ENCODE measurements at places on chromosomes 6 and 20.
A peak's percentile ranks its signal among the peaks of the same experiment; 100 is the strongest.

DNA sequence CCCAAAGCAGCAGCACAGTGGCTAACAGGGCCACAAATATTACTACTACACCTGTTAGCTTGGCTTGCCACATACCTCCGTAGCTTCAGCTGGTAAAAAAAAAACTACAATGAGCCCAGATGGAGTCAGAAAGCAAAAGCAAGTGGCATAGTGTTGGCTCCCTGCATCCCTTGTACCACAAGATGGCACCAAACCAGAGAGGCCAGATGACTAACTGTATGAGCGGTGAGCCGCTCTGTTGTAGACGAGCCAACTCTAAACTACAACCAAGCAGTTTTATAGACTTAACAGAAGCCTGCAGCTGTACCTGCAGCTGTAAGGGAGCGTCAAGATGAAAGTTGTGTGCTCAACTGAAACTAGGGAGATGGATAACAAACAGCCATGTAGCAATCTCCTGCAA is 84.5 kb upstream of the MCHR2 start:
- peak; percentile 47 for DNase-seq

- DNase-seq, result no peak
Measured at GRCh38 chr6:3453413-3454272, 3.2 kb downstream of the SLC22A23 start.

GRCh38 chr6:144008120-144008811 is at the start of gene PLAGL1:
Gene PLAGL1 (minus strand): TSS chr6:144008259. CDS start chr6:143948136, 60,123 bp downstream.
- DNase-seq, result peak; percentile 74

DNA sequence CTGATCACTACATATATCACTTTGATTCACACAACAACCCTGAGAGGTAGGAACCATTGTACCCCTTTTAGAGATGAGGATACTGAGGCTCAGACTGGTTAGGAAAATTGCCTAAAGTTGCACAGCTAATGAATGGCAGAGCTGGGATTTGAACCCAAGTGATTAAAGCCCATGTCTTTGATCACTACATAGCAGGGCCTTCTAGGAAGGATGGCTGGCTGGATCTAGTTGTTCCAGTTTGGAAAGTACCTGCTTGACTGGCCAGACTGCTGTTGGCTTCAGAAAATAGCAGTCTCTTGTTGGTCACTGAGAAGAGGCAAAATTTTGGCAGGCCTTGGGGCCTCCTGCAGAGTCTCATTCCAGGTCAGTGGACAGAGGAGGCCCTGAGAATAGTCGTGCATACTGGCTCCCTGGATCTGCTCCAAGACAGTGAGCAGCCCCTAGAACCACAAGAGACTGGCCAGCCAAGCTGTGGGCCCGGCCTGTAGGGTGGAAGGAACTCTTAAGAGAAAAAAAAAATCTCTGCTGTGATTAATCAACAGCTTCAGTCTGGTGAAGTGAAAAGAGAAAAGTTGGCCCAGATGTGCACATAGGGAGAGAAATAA is 17.5 kb downstream of the PPARD start:
- DNase-seq, result peak; percentile 77

Measured in fibroblast of skin of right biceps (primary cell).